ENCODE measurements at places on chromosomes 6 and 20. TPM values are rescaled to one million over a fixed set of nuclear protein-coding genes. Genes with fewer than 3 reads are reported as not detected.

DNA sequence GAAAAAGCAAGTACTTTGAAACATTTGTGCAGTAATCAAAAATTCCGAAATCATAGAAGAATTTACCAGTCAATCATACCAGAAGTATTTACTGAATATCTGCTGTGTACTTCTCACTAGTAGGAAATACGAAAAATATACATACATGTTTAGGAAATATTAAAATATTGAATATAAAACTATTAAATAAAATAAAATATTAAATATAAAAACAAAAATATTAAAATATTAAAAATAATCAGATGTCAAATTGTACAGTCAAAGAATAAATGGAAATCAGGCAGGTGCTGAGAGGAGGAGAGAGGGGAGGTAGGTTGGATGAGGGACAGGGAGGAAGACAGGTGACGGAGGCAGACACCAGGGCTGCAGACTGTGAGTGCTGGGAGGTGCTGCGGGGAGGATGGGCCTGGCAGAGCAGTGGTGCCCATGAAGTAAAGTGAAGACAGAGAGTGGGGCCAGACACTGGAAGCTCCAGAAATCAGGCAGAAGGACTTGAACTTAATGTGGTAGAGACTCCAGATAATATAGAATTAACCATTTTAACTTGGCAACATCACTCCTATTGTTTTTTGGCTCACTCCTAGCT, 55.9 kb downstream of the PRKN start:
- no peaks in the 10 kb centered on the region for H3K27me3 ChIP-seq
- no peaks in the 10 kb centered on the region for H3K4me1 ChIP-seq
- H3K36me3 ChIP-seq, result no peaks in the 10 kb centered on the region
- no peak overlapping the region for H3K27ac ChIP-seq

- H3K27ac ChIP-seq, result no peak overlapping the region
- no peak overlapping the region for H3K4me3 ChIP-seq
- H3K4me1 ChIP-seq, result peaks cover 19% of the 10 kb centered on the region
- no peaks in the 10 kb centered on the region for H3K27me3 ChIP-seq
- DNase-seq, result no peak
Measured at GRCh38 chr20:15742087-15742486, 831.2 kb downstream of the KIF16B start.

NR2E1 gene
- total RNA-seq, result 0.26 TPM

DNA sequence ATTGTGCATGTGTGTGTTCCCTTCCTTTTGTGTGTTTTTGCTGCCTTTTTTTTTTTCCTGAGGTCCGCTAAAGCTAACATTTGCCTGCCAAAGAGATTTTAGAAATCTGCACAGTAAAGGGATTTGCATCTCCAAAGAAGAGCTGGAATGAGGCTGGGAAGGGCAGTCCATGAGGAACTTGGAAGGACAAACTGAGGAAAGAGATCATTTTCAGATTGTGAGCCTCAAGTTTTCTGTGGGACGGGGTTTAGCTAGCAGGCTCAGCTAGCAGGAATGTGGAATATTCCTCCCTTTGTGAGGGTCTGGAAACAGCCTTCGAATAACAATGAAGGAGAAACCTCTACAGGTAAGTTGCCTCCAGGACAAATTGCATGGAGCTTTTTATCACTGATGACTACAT, 3.8 kb downstream of the INSM1 start:
- H3K4me1 ChIP-seq, result peaks cover 6% of the 10 kb centered on the region
- no peaks in the 10 kb centered on the region for H3K36me3 ChIP-seq
- H3K4me3 ChIP-seq, result peak overlapping the region; percentile 20
- H3K27me3 ChIP-seq, result peaks cover 83% of the 10 kb centered on the region
- no peak overlapping the region for H3K27ac ChIP-seq

- no peak overlapping the region for H3K27ac ChIP-seq
- no peak overlapping the region for H3K4me3 ChIP-seq
- H3K4me1 ChIP-seq, result no peaks in the 10 kb centered on the region
- no peak for DNase-seq
Measured at GRCh38 chr6:5184218-5184617, 76.5 kb downstream of the LYRM4 start.

GRCh38 chr6:107709341-107709740, 114.8 kb downstream of the SCML4 start:
- DNase-seq, result no peak
- no peak overlapping the region for H3K4me3 ChIP-seq
- H3K27me3 ChIP-seq, result peaks cover 34% of the 10 kb centered on the region
- H3K4me1 ChIP-seq, result peaks cover 30% of the 10 kb centered on the region
- H3K27ac ChIP-seq, result no peak overlapping the region

- no peak overlapping the region for H3K27ac ChIP-seq
- H3K27me3 ChIP-seq, result peaks cover 11% of the 10 kb centered on the region
- peaks cover 9% of the 10 kb centered on the region for H3K4me1 ChIP-seq
- no peak overlapping the region for H3K4me3 ChIP-seq
Measured at GRCh38 chr6:170280689-170281045, 10.2 kb downstream of the DLL1 start.

DNA sequence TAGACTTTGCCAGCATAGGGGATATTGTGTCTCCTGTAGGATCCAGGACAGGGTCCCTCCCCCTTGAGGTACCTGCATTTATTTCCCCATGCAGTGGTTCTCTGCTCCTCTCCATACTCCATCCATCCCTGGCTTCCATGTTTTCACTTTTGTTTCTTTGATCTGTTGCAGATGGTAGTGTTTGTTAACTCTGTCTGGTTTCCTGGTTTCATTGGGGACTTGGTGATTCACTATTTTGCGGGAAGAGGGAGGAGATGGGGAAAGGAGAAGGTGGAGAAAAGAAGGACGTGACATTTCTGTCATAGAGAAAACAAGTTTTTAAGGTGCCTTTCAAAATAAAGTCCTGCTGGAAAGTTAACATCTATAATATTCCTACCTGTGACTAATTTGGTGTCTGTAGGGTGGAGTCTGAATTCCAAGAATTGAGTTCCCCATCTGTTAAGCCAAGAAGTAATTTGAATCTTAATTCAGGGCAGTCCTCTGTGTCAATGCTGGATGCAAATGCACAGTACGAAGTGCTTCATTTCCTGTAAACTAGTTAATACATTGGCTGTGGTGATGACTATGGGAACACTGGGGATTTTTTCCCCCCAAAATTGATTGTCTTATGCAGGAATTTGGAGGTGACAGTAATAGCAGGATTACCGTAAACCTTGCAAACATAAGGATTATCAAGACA, 6.9 kb upstream of the RNF144B start:
- H3K36me3 ChIP-seq, result no peaks in the 10 kb centered on the region
- H3K27me3 ChIP-seq, result no peaks in the 10 kb centered on the region
- no peak overlapping the region for H3K27ac ChIP-seq
- H3K4me1 ChIP-seq, result no peaks in the 10 kb centered on the region

DNA sequence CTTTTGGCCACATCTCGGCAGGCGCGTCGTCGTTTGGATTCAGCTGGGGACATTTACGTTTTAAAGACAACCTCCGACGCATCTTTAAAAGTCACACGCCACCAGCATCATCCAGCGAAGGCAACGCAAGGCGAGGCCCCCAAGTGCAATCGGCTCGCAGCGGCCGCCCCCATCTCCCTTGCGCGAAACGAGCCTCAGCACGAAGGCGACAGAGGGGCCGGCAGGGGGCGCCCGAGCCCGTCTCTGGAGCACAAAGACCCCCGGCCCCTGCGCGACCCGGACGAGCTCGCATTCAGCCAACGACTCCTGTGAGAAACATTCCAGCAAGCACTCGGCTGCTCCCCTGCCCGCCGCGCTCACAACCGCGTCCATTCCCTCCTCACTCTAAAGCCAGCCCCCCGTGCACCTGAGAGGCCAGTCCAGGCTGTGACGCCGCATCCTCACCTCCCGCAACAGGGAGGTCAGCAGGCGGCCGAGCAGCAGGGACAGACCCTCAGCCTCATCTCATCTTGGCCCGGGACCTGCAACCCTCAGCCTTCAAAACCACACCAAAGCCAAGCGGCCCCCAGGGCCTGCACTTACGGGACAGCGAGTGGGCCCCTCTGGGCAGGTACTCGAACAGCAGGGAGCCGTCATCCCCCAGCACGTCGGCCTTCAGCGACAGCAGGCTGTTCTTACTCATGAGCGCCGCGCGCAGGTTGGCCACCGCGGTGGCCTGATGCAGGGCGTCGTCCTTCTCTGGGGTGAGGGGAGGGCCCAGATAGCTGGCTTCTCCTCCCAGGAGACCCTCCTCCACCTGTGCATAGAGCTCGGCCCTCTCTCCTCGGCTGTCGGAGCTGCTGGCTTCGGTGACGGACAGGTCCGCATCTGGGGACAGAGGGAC, 35.8 kb downstream of the SLC2A4RG start:
- H3K27me3 ChIP-seq, result no peaks in the 10 kb centered on the region
- no peak overlapping the region for H3K27ac ChIP-seq
- H3K4me1 ChIP-seq, result peaks cover 13% of the 10 kb centered on the region
- peak overlapping the region; percentile 84 for H3K4me3 ChIP-seq
- peak; percentile 90 for DNase-seq

DNA sequence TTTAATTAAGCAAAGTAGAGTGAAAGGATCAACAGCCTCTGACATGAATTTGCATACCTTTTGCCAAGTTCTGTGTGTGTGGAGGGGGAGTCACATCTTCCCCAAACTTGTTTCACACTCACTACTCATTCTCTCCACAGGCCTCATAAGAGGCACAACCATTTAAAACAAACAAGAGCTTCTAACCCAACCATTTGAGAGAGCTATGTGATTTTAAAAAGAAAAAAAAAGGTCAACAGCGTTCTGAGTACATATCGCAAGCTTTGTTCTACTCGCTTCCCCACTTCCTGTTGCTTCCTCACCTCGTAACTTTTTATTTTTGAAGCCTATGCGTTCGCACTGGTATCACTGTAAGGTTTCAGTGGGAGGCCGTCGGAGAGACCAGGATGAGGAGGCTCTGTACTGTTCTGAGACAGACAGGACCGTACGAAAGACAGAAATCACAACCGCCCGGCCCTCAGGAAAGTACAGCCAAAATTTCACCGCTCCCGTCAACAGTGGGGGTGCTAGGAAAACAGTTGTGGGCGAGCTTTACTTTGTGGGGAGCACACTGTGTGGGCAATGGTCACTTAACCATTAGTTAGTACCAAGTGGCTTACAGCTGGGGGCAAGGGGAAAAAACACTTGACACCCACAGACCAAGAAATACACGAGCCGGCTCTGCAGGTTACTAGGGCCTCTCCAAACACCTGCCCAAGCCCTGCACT, 61.3 kb downstream of the TRERF1 start:
- H3K36me3 ChIP-seq, result no peaks in the 10 kb centered on the region
- H3K27ac ChIP-seq, result no peak overlapping the region
- H3K4me3 ChIP-seq, result no peak overlapping the region
- no peak for DNase-seq

DNA sequence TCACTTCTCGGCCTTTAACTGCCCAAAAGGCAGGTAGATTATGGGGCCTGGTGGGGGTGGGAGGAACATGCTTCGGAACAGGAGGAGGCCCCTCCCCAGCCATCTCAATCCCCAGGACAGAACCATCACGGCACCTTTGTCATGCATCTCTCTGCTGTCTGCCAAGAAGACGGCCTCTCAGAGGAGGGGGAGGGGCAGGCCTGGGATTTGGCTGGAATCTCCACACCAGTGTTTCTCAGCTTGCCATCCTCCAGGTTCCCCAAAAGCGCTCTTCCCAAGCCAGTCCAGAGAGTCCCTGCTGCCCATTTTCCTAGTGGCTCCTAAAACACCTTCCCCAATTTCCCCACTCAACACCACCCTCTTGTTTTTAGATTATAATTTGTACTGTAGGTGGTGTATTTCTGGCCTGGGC, 2.5 kb upstream of the POU5F1 start:
- no peak overlapping the region for H3K27ac ChIP-seq
- peaks cover 28% of the 10 kb centered on the region for H3K27me3 ChIP-seq
- no peak for DNase-seq
- no peaks in the 10 kb centered on the region for H3K36me3 ChIP-seq
- H3K4me3 ChIP-seq, result no peak overlapping the region

IPCEF1 gene
- 0.40 TPM for total RNA-seq

DNA sequence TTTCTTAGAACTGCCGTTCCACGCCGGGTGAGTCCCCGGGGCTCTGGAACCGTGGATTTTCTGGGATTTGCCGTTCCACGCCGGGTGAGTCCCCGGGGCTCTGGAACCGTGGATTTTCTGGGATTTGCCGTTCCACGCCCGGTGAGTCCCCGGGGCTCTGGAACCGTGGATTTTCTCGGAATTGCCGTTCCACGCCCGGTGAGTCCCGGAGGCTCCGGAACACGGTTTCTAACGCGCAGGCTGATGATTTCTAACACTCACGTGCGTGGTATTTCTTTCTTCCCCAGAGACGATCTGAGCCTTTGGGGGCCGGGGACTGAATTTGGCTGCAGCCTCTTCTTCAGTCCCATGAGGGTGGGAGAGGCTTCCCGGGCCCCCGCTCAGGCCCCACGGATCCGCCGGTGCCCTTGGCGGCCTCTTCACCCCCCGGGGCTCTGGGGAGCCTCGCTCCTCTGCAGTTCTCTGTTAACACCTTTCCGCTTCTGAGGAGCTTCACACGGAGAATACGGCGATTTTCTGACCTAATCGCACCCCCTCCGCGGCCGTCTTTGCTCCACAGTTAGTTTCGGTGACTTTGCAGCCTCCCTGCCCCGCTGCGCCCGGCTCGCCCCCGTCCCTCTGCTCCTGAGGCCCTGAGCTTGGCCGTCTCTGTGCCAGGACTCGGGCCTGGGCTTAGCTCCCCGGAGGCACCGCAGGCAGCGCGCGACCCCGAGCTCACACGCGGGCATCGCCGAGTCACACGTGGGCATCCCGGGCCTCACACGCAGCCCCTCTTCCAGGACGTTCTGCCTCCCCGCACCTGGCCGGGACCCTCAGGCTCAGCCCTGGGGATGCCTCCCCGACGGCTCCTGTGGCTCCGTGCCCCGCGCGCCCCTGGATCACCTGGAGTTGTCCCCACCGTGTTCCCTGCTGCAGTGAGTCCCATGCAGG, 7.2 kb upstream of the KIF25 start:
- H3K4me3 ChIP-seq, result no peak overlapping the region
- H3K4me1 ChIP-seq, result no peaks in the 10 kb centered on the region
- H3K27ac ChIP-seq, result no peak overlapping the region
- H3K27me3 ChIP-seq, result no peaks in the 10 kb centered on the region
- no peaks in the 10 kb centered on the region for H3K36me3 ChIP-seq

SLC17A2 gene
- total RNA-seq, result 0.21 TPM

SALL4 gene
- total RNA-seq, result 12.6 TPM

DNA sequence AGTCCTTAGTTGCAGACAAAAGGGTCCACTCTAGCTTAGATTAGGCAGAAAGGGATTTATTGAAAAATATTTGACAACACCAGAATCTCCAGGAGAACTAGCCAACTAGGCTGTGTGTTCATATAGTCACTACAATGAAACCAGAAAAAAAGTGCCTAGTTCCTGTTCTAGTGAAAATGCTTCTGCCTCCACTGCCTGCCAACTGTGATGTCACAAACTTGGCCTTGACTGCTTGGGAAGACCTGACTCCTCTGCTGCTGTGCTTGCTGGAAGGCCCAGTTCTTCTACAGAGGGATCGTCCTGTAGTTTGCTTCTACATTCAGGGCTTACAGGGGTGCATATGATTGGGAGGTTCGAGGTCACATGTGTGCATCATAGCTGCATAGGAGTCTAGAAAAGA, 40.3 kb upstream of the XRN2 start:
- H3K27me3 ChIP-seq, result peaks cover 28% of the 10 kb centered on the region
- H3K4me3 ChIP-seq, result no peak overlapping the region
- no peak for DNase-seq
- no peaks in the 10 kb centered on the region for H3K36me3 ChIP-seq

TAP2 gene
- 49.7 TPM for total RNA-seq

DNA sequence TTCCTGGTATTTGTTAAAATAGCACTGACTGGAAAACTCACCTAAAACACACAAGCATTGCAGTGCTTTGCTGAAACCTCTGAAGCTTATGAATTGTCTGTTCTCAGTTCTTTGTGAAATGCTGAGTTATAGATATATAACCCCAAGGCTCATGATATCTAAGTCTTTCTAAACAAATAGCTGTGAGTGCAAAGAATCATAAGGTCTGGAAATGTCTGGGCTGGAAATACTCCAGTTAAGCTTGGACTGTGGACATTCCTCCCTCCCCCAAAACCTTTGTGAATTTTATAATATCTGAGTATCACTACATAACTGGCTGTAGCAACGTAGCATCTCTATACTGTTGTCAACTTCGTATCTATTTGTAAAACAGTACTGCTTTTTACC, 69.1 kb downstream of the CBLN4 start:
- H3K4me1 ChIP-seq, result no peaks in the 10 kb centered on the region
- no peak overlapping the region for H3K27ac ChIP-seq
- DNase-seq, result no peak
- no peak overlapping the region for H3K4me3 ChIP-seq

All from type B pancreatic cell (in vitro differentiated cells).